Activated gamma-delta T cell (primary cell): ENCODE measurements at places on chromosomes 6 and 20.

DNA sequence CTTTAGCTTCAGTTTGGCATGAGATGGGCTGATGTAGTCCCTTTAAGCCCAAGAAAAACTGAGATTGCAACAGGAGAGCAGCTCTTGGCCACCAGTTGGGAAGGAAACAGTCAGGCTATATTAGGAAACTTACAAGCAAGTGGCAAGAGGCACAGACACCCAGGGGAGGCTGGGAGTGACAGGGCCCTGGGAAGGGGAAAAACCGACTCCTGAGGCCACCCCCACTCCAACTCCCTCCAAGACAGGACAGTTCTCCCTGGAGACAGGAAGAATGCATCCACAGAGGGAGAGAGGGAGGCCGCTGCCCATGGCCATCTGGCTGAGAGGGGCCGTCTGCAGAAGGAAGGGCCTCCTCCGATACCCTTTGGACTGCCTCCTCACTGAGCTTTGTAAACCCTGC is 20.5 kb downstream of the JPH2 start:
- no peak for DNase-seq

DNA sequence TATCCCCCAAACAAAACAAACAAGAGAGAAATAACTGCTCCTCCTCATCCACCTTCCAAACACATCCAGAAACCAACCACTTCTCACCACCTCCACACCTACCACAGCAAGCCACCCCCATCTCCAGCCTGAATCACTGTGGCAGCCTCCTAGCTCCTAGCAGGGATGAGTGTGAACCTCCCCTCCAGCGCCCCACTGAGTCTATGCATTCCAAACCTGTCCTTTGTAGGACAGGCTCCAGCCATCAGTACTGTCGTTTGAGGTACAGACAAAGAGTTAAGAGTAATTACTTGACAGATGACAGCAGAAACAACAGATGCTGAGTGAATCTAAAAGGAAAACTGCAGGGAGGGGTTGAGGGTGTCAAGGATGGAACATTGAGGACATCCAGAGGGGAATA is 2.4 kb downstream of the METTL24 start:
- DNase-seq: no peak

DNA sequence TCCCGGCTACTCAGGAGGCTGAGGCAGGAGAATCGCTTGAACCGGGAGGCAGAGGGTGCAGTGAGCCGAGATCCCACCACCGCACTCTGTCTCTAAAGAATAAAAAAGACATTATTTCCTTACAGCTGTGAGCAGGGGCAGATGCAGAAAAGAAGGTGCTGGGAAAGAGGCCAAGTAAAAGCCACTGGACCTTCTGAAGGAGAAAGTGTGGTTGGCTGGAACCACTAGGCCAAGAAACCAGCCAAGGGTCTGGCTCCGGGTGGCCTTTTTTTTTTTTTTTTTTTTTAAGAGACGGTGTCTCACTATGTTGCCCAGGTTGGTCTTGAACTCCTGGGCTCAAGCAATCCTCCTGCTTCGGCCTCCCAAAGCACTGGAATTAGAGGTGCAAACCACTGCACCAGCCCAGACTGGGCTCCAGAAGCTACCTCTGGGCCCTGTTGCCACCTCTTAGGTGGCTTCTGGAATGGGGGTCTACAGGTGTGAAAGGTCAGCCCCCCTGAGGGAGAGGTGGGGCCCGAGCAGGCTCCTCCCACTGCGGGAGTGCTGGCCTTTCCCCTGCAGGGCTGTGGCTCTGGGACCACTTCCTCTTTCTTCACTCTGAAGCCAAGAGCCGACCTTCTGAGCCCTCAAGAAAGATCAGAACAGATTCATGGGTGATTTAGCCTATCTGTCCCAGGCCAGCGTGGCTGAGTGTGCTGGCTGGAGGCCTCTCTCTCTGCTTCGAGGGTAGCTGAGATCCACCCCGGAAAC is at the start of gene FGD2:
FGD2 (plus strand) TSS at position 595 of the 750 bp plus-strand sequence. CDS start 163 bp downstream, outside the sequence.
- DNase-seq: no peak

GRCh38 chr6:39924283-39924682 is 10.0 kb downstream of the MOCS1 start:
- no peak for DNase-seq
